ENCODE measurements at places on chromosomes 3 and 15. TPM values are rescaled to one million over a fixed set of nuclear protein-coding genes. Genes with fewer than 3 reads are reported as not detected.

FBXW12 gene
- total RNA-seq = 1.9 TPM

GRCh38 chr3:172592898-172593669 is 69.9 kb upstream of the TNFSF10 start:
- DNase-seq = no peak

GRCh38 chr3:14633417-14633816 is 18.1 kb upstream of the CCDC174 start:
- DNase-seq = no peak

DNA sequence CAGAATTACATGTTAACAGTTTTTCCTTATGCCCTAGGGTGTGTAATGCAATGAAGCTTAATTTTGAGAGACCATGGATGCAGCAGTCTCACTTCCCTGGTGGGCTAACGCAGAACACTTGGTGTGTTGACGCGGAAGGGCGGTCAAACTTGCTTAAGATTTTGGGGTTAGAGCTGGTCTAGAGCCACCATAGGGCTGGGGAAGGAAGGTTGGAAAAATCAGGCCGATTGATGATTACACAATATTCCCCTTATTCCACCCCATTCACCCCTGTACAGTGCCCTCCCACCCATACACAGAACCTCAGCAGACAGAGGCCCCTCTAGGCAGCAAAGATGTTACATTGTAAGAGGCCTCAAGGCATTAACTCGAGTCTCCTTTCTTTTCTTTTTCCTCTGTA is 24.3 kb downstream of the VGLL4 start:
- no peak for DNase-seq

GRCh38 chr3:56822501-56822900 is 20.8 kb upstream of the ARHGEF3 start:
- no peak for DNase-seq

- no peak for DNase-seq
These were observed 425.3 kb upstream of the MDFIC2 start for GRCh38 chr3:70737666-70738290.

GRCh38 chr3:103767635-103768034 is 1332.8 kb downstream of the ZPLD1 start:
- no peak for DNase-seq

DNA sequence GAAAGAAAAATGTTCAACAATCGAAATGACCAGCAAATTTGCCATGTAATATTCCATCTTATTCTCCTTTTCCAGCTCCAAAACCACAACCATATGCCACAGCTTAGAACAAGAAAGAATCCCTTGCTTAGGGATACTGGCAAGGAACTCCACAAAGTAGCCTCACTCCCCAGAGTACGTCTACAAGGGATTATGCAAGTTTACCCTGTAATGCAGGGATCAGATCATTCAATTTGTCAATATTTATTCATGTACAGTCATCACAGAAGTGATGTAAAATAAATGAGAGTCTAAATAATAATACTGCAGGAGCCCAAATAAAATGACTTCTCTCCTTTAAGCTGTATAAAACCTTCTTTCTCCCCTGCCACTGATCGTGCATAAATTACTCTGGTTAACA is 23.5 kb upstream of the MYO1E start:
- DNase-seq = no peak

DNA sequence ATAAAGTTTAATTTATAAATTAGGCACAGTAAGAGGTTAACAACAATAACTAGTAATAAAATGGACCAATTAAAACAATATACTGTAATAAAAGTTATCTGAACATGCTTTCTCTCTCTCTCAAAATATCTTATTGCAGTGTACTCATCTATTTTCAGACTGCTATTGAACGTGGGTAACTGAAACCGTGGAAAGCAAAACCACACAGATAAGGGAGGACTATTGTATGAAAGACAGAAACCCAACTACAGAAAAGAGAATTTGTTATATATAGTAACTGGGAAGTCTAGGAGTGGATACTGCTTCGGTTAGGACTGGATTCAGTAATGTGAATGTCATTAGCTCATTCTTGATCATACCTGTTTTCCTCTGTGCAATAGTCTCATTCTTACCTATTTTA is 119.3 kb upstream of the DAZL start:
- DNase-seq = no peak

DNA sequence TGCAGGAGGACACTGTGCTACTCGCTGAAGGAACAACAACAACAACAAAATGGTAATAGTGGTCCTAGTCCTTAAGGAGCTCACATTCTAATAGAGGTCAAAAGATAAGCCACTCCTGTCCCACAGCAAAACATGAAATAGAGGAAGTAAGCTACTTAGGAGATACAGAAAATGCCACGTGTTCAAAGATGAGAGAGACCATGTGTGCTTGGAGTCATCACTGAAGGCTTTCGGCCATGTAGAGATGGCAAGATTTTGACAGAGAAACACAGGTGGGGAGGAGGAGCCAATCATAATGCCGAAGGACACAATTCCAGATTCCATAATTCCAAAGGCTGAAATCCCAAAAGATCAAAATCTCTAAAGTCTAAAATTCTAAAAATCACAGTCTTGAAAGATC is 24.8 kb upstream of the RIOX2 start:
- no peak for DNase-seq

DNA sequence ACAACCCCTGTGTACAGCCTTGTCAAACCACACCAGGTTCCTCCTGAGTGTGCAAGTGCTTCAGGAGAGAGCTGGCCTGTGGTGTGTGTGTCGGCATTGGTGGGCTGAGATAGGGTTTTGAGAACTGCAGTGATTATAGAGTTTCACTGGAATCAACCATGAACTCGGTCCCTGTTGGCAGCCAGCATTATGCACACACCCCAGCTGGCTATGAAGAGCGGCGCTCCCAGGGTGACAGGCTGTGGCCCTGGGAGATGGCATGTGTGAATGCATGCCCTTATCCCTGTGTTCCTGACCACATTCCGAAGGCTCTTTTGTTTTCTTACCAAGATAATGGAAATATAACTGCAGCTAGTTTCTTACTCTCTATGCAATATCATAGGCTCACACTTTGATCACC is 101.8 kb downstream of the SNRK start:
- DNase-seq = no peak

GRCh38 chr3:72193771-72194430 is 409.0 kb upstream of the PROK2 start:
- no peak for DNase-seq

DNA sequence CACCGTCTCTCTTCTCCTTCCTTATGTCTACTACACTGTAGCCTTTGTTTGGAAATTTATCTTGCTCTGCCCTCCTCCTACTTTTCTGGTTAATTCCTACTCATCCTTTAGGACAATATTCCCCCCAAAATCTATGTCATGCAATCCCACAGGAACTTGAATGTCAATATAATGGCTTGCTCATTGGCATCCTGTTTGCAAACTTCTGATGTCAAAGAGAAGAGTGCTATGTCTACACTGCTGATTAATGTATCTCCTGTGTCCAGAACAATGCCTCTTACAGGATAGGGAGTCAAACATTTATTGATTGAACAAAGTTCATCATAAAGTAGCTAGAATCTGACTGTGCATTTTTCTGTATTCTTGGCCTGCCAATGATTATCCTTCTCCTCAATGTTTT is 22.8 kb downstream of the SIDT1 start:
- DNase-seq = no peak

DNA sequence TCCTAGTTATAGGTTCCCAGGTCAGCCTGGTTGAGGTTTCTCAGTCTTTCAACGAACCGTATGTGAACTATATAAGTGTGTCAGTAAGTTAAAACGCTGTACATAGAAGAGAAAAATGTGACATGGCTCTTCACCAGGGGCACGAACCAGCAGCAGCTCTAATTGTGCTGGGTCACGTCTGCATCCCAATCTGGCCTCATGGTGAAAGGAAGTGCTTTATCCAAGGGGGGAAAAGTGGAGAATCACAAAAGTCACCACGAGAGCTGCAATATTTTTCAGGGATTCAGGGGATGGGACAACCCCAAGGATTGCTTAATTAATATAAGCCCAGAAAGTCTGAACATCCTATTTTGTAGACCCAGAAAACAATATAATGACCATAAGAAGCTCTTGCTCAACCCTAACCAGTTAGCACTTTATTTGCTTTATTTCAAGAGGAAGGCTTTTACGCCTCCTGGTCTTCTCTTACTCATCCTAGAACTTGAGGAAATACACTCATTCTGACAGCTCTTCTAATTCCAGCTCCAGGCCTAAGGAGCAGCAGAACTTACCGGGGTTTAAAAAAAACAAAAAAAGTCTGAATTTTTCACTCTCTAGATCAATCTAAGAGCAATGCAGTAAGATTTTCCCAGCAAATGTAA is 16.5 kb downstream of the ANXA2 start:
- no peak for DNase-seq

DNA sequence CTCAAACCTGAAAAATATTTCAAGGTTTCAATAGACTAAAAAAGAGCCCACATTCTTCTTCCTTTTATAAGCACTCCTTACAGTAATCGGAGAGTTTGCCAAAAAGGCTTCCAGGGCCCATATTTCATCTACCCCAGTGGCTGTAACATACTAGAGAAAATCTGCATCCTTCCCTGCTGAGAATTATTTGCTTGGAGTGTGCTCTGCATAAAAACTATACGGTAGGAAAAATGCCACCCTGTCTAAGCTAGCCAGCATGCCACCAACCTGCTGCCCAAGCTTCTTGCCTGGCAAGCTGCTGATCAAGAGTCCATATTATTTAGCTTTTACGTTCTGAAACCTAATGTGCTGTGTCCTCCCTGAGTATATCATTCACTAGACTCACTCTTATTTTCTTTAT is 107.1 kb downstream of the FGF12 start:
- no peak for DNase-seq

- DNase-seq = no peak
These were observed 31.0 kb downstream of the KLHL6 start for GRCh38 chr3:183524476-183524875.

All from dorsolateral prefrontal cortex (tissue), 122 donors.